Activated CD8-positive, alpha-beta memory T cell treated with anti-CD3 and anti-CD28 coated beads for 48 hours (primary cell): ENCODE measurements at places on chromosomes 2 and 18.

- no peak for DNase-seq
These were observed 291.9 kb upstream of the CDH7 start for GRCh38 chr18:65458871-65459270.

DNA sequence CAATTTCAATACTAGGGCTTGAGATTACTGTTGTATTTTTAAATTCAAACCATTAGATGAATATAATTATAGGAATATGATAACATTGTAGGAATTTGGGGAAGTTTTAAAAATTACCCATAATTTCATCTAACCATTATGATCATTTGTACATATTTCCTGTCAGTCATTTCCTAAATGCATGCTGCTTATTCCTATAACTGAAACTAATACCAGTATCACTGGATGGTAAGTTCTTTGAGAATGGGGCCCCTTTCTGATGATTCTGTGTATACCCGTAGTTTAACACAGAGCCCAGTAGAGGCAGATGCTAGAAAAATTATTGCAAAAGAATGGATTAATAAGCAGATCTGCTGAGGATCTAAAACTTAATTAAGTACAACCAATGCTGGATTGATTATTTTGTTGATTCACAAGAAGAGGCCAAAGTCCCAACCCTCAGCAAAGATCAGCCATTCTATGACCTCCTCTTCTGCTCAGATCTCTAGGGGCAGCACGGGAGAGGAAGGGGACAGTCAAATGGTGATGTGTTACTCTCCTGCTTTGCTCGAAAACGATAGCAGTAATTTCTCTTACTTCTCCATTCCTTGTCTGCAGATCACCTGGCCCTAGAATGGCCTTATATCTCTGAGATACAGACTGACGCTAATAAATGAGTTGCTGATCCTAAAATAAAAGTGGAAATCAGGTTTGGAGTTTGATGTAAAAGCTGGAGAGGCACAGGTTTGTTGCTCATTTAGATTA, 69.5 kb upstream of the PELI1 start:
- DNase-seq, result no peak

- DNase-seq, result no peak
These were observed 43.0 kb downstream of the CROCC2 start for GRCh38 chr2:240948905-240949790.

GRCh38 chr2:158781353-158781961, 13.7 kb upstream of the DAPL1 start:
- no peak for DNase-seq

- DNase-seq, result no peak
These were observed 30.9 kb upstream of the DNMT3A start for GRCh38 chr2:25372405-25373268.

GRCh38 chr2:30514134-30514847, 67.2 kb downstream of the LCLAT1 start:
- DNase-seq, result no peak

DNA sequence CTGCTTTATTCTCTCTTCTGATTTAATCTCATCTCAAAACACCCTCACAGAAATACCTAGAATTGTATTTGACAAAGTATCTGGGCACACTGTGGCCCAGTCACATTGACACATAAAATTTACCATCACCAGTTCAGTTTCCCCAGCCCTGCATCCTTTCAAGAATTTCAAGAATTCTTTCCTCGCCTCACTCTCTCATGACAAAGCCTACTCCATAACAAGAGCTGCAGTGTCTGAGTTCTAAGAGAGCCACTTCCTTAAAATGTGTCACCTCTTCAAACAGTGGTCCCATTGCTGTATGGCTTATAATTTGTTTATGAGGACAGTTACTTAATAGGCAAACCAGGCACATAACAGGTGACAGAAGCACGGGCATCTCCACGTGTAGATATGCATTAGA, 90.9 kb upstream of the STK39 start:
- DNase-seq, result no peak

DNA sequence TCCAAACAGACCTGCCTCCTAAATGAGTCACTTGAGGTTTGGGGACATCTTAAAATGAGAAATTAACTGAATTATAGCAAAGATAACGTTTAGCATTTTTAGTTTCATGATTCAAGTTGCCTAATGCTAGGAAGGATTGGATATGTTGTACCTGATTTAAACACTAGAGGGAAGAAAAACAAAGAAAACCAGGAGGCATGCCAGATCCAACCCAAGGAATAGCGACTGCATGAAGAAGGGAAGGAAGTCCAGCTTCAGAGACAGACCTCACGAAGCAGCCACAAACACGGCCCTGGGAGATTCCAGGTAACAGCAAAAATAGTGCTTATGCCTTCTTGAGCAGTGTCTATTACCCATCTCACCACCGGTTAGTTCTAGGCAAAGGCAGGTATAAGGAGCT, 499.9 kb upstream of the SPHKAP start:
- no peak for DNase-seq

GRCh38 chr2:70467831-70468779, 85.5 kb downstream of the TGFA start:
- no peak for DNase-seq

GRCh38 chr2:196839574-196839973, 30.4 kb upstream of the C2orf66 start:
- no peak for DNase-seq

- no peak for DNase-seq
These were observed 256.0 kb upstream of the FANCL start for GRCh38 chr2:58497168-58497567.

DNA sequence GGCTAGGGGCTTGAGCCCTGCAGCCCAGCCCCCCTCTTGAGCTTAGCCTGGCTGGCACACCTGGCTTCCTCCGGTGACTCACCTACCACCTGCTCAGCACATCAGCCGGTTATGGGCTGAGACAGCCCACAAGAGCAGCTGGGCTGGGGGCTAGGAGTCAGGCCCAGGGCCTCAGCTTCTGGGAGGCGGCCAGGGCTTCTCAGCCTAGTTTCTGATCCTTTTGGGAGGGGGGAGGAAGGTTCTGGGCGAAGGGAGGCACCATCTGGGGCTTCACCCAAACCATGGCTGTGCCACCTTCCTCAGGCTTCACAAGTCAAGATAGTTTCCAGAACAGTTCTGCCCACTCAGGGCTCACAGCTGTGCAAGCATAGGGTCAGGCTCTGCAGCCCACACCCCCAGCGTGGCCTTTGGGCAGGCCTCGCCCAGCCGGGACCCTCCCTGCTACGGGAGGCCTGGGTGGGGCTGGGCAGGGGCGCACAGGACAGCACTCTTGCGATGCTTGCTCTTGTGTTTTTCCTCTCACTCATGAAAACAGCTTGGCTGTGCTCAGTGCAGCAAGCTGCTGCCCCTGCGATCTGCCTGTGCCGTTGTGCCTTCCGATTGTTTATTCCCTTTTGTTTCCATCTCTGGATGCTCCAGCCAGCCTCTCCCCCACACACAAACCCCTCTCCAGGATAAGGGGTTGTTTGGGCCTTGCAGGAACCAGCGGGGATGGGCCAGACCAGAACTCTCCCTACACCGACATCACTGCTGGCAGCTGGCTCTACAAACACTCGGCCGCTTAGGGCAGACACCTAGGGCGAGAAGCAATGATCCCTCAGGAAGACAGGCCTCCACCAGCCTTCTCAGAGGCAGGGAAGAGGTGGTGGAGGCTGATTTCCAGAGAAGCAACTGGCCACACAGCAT, 26.1 kb upstream of the SEMA4C start:
- no peak for DNase-seq

DNA sequence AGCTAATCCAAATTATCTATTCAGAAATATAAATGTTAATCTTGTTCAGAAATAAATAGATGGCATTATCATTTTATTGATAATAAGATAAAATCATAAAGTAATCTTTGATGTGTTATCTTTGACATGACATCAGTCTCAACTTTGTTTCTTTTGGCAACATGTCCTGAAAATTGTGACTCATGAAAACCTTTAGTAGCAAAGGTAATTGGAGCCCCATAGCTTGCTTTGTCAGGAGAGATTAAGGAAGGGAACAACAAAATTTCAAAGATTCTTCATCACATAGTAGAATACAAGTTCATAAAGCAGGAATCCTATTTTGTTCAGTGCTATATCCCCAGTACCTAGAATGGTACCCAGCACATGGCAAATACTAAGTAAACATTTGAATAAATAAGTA, 165.4 kb downstream of the KCNE4 start:
- no peak for DNase-seq

DNA sequence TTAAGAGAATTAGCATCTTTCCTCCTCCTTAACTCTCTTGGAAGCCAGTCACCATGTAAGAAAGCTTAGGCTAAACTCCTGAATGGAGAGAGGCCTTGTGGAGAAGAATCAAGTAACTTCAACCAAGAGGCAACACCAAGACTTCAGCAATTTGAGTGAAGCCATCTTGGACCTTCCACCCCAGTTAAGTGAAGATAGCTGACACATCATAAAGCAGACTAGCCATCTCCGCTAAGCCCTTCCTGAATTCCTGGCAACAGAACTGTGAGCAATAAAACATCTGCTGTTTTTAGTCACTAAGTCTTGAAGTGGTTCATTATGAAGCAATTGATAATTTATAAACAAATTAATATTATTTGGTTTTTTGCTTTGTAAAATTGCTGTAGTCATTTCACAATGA, 1.5 kb upstream of the ZNF397 start:
- DNase-seq, result no peak

DNA sequence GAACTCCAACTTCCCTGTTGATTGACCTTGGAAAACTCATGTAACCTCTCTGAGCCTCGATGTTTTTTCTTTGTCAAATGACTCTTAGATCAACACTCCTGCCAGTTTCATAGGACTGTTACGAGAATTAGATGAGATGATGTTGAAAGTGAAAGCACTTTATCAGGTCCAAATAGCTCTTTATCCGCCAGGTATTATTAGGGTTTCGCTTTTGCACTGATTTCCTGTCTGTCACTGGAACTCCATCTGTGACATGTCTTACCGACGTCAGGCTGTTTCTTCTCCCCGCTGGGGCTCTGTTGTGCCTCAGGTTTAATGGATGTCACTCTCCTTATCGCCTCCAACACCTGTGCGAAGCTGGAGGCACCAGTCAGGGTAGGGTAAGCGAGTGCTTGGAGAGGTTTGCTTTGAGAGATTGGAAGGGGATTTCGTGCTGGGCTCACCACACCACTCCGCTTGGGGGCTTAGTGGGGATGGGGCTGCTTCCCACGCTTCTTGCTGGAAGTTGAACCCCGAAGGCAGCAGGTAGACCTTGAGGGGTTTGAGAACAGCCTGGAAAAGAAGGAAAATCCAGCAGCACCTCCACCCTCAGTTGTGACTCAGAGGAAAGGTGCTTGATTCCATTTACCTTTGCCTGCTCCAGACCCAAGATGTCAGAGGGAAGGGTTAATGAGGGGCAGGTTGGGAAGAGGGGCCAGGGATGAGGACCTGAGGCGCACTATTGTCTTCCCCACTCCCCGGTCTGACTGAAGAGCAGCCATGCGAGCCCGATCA, 4.3 kb downstream of the GAD1 start:
- no peak for DNase-seq
